ENCODE measurements at places on chromosomes 16 and 17.

- DNase-seq, result no peak
Measured at GRCh38 chr16:8899709-8900317, 17.7 kb downstream of the LITAFD start.

- DNase-seq, result no peak
Measured at GRCh38 chr17:5027916-5028315, 7.3 kb downstream of the SLC52A1 start.

GRCh38 chr17:63966646-63967264 is 6.0 kb downstream of the SCN4A start:
- DNase-seq, result no peak

- no peak for DNase-seq
Measured at GRCh38 chr16:53805752-53806151, 101.8 kb downstream of the FTO start.

DNA sequence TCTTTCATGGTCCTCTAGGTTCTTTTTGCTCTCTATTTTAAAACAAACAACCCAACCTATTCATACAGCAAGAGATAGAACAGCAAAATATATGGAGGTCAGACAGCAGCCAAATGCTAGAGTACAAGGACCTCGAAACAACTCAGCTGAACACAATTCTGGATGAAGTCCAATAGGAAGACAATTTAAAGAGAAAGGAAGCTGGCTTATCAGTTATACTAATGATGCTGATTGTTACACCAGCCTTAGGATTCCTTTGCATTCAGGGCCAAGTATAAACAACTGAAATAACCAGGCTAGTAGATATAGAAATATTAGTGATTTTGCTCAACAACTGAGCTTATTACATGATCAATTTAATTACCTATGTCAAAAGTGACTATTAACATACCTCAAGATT is 2.5 kb downstream of the SSH2 start:
- no peak for DNase-seq

- no peak for DNase-seq
Measured at GRCh38 chr16:66435896-66436295, 8.8 kb downstream of the BEAN1 start.

DNA sequence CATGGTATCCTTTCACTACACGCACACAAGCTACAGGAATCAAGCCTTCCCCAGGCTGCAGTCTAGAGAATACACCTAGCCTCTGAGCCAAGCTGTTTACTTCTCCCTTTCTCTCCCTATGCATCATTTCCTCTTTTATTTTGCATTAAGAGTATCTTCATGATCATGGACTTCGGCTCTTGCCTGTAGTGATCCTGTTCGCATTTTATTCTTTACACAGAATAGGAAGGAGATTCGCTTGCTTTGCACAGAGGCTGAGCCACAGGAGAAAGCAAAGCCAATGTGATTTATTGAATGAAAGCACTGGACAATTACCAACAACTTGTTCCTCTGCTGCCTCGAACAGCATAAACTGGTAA is 172.7 kb downstream of the ANKFN1 start:
- DNase-seq, result no peak

DNA sequence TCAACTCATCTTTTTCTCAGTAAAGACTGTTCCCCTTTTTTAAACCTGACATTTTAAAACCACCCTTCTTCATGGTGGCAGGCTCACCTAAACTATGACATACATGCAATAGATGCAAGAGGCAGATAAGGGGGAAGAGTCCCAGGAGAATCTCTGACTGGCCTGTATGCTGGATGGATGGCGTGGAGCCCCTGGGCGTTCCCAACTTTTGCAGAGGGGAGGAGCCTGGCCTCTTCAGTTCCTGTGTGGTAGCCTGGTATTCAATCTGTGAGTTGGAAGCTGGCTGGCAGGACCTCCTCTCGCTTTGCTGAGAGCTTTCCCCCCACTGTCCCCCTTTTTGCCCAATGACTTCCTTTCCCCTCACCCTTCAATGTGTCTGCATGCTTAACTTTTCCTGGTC is 217.6 kb upstream of the CA10 start:
- no peak for DNase-seq

DNA sequence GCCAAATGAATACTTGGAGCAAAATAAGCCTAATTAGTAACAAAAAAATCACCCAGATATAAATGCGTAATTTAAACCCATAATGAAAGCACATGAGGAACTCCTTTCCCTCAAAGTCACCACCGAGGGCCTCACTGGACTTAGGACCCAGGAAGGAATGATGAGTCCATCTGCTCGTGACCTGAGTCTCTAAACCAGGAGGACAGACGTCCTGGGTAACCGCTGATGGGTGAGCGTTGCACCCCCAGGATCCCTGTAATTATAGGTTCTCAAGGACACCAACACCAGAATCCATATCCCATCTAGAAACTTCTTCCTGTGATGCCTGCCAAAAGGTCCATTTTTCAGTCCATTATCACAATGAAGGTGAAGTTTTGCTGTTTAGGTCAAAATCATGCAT is 121.4 kb downstream of the ZNF778 start:
- no peak for DNase-seq

GRCh38 chr17:58303971-58304749 is 23.4 kb upstream of the MPO start:
- peak; percentile 20 for DNase-seq

GRCh38 chr17:77141846-77142449 is 1.2 kb downstream of the SEC14L1 start:
- no peak for DNase-seq

DNA sequence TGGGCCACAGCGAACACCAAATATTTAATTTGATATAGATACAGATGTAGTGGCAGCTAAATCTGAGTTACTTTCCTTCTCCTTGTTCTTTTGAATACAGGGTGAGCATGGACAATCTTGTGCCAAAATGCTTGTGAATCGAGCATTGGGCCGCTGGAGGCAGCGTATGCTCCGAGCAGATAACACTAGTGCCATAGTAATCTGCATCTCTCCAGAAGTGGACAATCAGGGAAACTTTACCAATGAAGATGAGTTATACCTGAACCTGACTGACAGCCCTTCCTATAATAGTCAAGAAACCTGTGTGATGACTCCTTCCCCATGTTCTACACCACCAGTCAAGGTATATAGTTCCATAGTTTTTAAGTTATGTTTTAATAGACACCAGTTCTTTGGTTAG is 21.2 kb upstream of the BCAS3 start:
- DNase-seq, result no peak

GRCh38 chr17:20952183-20952582 is 90.6 kb downstream of the USP22 start:
- DNase-seq, result no peak

GRCh38 chr17:50916708-50917417 is 50.7 kb upstream of the TOB1 start:
- no peak for DNase-seq

- DNase-seq, result no peak
Measured at GRCh38 chr17:47316311-47316710, 7.4 kb upstream of the EFCAB13 start.

- DNase-seq, result no peak
Measured at GRCh38 chr17:2776589-2777241, 19.5 kb upstream of the RAP1GAP2 start.

DNA sequence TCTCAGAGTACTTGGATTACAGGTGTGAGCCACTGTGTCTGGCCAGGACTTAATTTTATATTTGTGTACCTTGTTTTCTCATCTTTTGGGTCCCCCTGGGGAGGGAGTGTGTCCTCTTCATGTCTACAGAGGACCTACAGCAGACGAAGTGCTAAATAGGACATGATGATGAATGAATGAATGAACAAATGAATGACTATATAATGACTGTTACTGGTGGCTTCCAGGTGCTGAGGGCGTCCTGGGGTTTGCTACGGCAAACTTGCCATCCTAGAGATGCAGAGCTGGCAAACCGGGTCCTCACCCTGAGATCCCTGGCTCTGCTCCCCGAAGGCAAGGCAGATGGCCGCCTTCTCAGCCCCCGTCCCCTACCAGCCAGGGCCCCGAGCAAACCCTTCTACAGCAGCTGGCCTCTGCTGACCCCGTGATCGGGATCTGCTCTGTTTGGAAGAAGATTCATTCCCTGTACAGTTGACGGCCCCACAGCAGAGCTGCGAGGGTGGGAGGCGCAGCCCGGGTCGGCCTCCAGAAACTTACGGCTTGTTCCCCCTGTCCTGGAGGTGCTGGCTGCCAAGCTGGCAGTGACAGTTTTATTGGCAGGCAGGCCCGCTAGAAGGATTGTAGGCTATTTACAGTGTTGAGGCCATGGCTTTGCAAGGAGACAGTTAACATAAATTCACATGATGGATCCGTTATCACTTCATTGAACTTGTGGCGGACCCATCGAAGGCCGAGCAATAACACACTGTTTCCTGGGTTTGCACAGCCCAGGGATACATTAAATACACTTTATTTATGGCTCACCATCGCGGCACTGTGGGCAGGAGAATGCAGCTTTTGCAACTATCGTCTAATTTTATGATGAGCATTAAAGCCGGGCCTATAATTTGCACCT is 197.7 kb upstream of the GSE1 start:
- no peak for DNase-seq

GRCh38 chr16:59355704-59356103 is 621.6 kb upstream of the GOT2 start:
- DNase-seq, result no peak

DNA sequence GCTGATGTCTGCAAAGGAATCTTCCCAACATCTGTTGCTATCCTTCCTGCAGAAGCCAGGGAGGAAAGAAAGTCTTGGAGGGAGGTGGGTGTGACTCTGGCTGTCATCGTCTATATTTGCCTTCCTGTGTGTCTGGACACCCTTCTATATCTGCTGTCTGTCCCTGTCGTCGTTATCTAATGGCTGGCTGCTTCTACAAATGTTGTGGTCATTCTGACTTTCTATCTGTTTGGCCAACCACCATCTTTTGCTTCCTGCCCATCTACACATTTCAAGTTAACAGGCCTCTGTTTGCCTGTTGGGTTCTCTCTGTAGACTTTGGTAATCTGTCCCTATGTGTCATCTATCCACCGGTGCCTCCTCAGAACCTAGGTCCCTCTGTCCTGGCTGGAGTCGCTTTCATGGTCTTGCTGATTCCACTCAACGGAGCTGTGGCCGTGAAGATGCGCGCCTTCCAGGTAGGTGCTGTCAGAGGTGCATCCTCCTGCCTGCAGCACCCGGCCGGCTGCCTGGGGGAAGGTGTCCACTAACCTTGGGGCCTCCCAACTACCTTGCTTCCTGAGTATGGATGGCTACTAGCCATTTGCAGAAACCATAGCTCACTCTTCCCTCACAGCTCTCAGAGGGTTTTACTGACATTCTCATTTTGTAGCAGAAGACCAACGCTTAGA is 30.2 kb downstream of the ABCC3 start:
- no peak for DNase-seq

DNA sequence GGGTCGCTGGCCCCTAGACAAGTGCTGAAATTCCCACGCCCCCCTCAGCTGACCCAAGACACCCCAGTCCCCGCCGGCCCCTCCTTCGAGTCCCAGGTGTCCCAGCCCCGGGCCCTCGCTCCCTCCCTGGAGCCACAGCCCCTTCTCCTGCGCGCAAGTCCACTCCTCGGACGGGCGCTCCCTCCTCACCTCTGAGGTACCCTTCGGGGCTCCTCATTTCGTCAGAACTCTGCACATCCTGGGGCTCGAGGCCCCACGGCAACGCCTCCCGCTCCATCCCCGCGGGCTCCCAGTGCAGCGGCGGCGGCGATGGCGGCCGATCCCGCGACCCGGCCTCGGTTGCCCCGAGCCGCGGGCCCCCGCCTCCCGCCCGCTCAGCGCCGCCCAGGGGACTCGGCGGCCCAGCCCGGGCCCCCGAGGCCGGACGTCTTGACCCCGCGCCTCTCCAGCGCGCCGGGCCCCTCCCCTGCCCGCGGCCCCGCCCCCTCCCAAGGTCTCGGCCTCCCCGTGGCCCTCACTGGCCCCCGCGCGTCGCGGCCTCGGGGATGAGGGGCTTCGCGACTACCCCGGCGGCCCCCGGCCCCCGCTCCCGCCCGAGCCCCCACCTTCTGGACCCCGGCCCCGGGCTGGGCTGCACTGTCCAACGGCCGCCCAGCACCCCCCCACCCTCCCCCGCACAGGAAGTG is at the start of gene ZNF768:
Gene ZNF768 (minus strand): TSS at position 430 of the 686 bp plus-strand sequence. CDS start 153 bp downstream, at position 277.
- peak; percentile 44 for DNase-seq

DNA sequence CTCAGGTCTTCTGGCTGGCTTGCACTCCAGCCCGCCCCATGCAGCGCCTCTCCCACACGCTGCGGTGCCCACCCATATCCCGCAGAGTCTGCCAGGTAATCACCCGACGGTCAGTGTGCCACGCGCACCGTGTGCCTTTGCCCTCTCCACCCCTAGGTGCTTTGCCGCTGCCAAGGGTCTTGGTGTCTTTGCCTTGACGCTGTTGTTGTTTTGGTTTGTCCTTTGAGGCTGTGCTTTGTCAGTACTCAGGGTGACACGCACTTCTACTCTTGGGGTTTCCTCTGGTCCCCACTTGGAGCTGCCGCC is 30.1 kb downstream of the UBN1 start:
- no peak for DNase-seq
